ENCODE measurements at places on chromosomes 6 and 20. TPM values are rescaled to one million over a fixed set of nuclear protein-coding genes. Genes with fewer than 3 reads are reported as not detected.

DNA sequence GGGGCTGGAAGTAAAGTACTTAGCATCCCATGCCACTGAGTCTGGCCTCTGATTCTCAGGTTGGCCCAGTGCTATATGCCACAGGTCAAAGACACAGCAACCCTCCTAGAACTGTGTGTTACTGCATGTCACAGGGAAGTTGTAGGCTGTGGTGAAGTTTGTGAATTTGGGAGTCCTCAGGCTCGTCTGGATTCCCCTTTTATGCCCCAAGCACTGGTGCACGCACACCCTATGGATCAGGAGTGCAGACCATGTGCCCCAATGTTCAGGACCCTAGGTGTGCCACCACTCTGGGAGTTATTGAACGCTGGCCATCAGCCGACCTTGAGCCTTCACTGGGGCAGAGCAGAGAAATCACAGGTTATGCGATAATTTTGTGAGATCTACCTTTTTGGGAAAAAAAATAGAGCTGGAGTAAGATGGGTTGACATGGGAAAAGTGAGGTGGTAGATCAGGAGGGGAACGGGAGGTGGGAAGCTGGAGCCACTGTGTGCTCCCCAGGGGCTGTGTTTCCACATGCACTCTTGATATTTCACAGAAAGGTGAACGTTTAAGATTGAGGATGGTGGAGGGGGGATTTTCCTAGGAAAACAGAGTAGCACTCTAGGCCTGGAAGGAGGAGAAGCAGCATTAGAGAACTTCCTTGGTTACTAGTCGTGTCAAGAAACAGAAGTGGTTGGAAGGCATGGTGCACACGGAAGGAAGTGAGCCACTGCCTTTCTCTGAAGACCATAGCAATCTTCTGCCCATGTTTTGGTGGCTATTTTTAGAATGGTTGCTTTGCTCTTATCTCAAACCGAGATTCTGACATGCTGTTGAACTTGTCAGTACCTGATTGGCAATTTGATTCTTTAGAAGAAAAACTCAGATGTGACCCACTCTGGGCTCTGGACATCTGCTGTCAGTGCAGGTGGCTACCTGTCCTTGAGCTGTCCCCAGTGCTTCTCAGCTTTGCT lies 44.1 kb downstream of the DUSP22 start:
- no peak for DNase-seq

GRCh38 chr6:80196906-80197305 lies 90.4 kb downstream of the BCKDHB start:
- no peak for DNase-seq

DNA sequence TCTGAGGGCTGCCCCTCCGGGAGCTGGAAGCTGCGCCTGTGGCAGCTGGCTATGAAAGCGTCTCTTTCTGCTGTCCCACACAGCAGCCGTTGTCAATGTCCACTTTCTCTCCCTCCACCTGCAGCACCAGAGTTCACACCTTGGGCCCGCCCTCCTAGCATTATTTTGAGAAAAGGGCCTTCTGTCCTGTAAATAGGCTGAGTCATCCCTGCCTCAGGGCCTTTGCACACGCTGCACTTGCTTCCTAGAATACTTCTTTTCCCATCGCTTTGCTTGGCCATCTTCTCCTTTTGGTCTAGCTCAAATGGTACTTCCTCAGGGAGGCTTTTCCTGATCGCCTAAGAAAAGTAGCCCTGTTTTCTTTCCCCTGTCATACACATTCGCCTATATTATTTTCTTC lies 69.3 kb upstream of the ZNFX1 start:
- DNase-seq = no peak

DNA sequence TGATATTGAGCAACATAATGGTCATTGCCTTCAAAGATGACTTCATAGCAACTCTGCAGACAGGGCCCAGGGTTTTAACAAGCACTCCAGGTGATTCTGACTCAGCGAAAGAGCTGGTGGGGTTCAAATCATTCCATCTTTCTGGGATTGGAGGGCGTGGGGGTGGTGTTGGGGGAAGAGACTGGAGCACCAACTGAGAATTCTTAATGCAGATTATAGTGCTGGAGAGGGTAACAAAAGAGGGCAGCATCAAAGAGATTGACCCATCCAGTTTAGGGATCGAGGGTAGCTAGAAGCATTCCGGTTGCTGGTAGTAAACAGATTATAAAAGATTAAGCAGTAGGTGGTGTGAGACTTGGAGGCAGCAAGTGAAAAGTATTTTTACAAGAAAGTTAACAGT lies 15.9 kb downstream of the PFDN4 start:
- no peak for DNase-seq

DNA sequence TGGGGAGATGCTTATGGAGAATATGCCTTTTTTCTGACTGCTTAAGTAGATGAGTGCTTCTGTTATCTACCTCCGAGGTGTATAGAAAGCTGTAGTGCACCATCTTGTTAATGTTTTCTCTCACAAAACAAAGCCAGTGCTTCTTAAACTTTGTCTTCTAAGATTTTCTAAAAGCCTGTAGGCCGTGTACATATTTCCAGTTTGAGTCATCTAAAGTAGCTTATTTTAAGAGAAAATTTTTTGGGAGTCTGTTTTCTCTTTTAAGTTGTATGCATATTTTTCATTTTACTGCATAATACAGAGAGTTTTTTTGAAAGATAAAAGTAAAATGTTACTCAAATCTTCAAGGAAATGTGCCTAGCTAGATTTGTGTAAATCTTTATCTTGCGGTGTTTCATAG lies 151.7 kb downstream of the GRIK2 start:
- no peak for DNase-seq

DNA sequence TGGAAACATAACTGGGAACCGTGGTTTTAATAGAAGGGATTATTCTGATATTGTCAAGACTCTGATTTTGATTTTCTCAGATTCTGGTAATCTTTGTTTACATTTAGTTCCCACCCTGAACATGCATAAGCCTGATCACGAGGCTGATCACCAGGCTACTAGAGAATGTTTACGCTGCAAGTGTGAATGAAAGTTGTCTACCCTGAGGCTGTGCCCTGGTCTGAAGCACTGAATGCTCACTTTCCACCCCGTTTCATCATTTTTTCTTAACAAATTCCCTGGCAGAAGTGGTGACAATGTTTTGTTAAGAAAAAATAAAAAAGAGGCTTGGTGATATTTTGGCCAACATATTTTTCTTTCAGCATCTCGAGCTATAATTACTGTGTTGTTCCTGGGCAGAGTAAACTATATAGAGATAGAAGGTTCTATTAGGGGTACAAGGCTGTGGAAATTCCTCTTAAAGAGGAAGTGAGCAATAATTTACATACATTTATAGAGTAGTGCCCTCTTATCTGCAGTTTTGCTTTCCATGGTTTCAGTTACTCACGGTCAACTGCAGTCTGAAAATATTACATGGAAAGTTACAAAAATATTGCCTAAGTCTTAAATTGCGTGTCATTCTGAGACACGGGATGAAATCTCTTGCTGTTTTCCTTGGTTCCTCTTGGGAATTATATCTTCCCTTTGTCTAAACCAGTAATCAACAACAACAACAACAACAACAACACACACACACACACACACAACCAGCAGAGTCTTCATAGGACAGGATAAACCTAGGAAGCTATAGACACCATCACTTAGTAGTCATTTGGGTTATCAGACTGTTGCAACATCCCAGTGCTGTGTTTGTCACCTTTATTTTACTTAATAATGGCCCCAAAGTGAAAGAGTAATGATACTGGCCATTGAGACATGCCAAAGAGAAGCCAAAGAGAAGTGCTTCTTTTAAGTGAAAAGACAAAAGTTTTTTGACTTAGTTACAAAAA lies 566.6 kb upstream of the CITED2 start:
- no peak for DNase-seq

GRCh38 chr20:58691773-58692578 lies 624 bp upstream of the NPEPL1 start:
- DNase-seq = peak; percentile 43

DNA sequence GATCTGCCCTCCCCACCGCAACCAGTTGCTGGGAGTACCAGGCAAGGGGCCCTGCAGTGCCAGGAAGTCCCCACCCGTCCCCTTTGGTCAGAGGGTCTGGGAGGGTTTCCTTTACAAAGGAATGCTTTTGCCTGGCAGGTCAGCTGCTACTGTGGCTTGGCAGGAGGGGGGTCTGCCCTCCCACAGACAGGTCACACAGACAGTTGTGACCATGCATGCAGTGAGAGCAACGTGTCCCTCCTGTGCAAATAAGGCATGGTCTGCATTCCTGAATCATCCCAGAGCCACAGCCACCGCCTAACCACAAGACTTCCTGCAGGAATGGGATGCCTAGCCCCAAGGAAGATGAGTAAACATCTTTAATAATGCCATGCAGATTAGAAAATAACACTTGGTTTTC lies 439 bp upstream of the F13A1 start:
- no peak for DNase-seq

DNA sequence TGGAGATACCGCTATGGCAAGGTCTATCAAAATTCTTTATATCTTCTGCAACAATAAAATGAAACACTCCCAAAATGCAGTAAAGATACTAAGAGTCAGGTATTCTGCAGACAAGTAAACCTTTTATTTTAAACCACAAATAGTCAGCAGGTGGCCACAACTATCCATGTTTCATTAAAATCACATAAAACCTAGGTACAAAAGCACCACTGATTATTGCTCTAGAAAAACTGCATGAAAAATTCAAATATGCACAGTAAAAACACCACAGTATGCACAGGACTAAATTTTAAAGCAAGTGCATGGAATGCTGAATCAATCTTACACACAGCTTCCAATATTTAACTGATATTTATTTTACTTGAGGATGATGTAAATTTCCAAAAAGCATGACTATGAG lies 33.3 kb downstream of the HMGN3 start:
- DNase-seq = no peak

GRCh38 chr6:31836047-31836473 lies 8.5 kb downstream of the HSPA1B start:
- DNase-seq = no peak

- DNase-seq = no peak
Observed at GRCh38 chr6:57173886-57174510, 1.9 kb downstream of the BAG2 start.

DNA sequence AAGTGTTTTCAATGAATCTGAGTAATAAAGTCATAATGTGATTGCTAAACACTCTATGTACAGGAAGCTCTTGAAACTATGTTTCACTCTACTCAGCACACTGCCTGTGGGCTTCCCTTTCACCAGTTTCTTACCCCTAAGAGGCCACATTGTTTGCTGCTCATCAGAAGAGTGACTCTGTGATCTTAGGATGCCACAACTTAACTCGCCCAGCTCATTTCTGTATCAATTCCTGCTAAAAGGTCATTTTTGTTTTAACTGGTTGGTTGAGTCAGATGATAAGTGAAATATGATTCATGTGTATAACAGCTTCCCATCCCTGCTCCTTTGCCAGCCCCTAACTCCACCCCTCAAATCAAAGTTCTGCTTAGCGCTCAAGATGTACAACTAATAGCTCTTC lies 9.8 kb upstream of the NDUFAF4 start:
- DNase-seq = no peak

- no peak for DNase-seq
Observed at GRCh38 chr20:49835031-49835430, 22.4 kb downstream of the SLC9A8 start.

DNA sequence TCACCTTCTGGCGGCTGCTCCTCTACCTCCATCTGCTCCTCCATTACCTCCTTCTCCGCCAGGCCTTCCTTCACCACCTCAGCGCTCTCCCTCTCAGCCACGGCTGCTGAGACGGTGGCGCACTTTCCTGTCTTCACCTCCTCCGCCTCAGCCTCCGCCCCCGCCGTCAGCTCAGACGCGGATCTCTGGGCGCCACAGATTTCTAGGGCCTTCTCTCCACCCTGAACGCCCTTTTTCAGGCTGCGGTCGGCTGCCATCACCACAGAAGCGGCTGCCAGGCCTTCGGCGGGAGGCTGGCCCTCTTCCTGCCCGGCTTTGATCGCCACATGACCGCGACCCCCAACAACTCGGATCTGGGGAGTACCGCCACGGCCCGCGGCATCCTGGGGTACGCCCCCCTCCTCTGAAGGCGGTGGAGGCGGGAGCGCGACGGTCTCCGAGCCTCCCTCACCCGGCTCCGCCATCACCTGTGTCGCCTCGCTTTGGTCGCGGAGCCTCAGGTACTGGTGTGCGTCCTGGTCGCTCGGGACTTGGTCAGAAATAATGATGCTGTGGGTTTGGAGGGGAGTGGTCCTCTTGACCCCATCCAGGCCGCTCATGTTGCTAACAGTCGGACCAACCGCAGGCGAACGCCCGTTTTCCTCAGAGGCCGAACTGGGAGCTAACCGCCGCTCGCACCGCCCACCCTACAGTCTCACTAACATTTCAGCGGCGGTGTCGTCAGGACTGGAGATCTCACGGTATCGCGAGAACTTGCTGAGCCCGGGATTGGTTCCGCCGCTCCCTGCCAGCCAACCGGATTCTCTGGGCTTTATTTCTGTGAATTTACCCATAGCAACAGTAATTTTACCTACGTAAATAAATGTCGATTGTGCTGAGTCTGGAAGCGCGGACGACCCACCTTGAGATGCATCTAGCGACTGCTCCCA lies at the start of gene TSPYL1:
Gene TSPYL1 (minus strand): TSS at position 699 of the 929 bp plus-strand sequence. CDS start 100 bp downstream, at position 599.
- DNase-seq = peak; percentile 98

GRCh38 chr20:63567386-63568169 lies 6.5 kb downstream of the HELZ2 start:
- peak; percentile 57 for DNase-seq

- no peak for DNase-seq
Observed at GRCh38 chr20:17281478-17281877, 54.6 kb downstream of the PCSK2 start.

GRCh38 chr6:166567813-166568212 lies 18.7 kb downstream of the RAMACL start:
- no peak for DNase-seq

GRCh38 chr6:56246881-56247653 lies at the start of gene COL21A1:
COL21A1 (minus strand) TSS chr6:56247580; CDS start chr6:56182618, 64,962 bp downstream.
- no peak for DNase-seq

- no peak for DNase-seq
Observed at GRCh38 chr6:70763754-70764510, 96.2 kb downstream of the SMAP1 start.

- DNase-seq = no peak
Observed at GRCh38 chr6:139744891-139745290, 370.4 kb upstream of the CITED2 start.

- DNase-seq = no peak
Observed at GRCh38 chr6:135269481-135269891, 88.4 kb downstream of the MYB start.

SLC22A23 gene
- 46.0 TPM for total RNA-seq

MEI4 gene
- total RNA-seq = 0.17 TPM

BTN2A1 gene
- total RNA-seq = 23.4 TPM

EPPIN gene
- not detected for total RNA-seq

RBCK1 gene
- total RNA-seq = 133 TPM

ACSS1 gene
- 70.8 TPM for total RNA-seq

RAET1E gene
- 0.23 TPM for total RNA-seq

PACRG gene
- 3.2 TPM for total RNA-seq

FBXO30 gene
- total RNA-seq = 13.9 TPM

MYB gene
- 2.0 TPM for total RNA-seq

CPNE5 gene
- 1.3 TPM for total RNA-seq

CFB gene
- total RNA-seq = 476 TPM

NKX2-2 gene
- total RNA-seq = not detected
